CD4-positive, alpha-beta memory T cell (primary cell): ENCODE measurements at places on chromosomes 13 and 19. TPM values are rescaled to one million over a fixed set of nuclear protein-coding genes. Genes with fewer than 3 reads are reported as not detected.
A peak's percentile ranks its signal among the peaks of the same experiment; 100 is the strongest.

DNA sequence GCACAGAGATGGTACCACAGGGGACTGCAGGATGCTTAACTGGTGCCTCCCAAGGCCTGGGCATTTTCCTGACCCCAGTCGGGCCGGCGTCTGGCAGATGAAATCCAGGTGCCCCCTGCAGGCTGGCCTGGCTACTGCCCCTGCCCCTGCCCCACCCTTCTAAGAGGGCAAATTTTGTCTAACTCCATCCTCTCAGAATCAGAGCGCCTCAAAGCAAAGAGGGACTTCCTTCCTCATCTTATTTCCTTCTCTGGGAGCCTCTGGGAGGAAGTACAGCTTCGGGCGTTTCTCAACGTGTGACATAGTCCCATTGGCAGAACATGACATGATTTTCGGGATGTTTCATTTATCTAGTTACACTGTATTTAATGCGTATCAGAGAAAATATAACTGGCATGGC, 2.7 kb downstream of the PRKACA start:
- H3K27ac ChIP-seq: no peak overlapping the region
- H3K36me3 ChIP-seq: no peaks in the 10 kb centered on the region
- H3K4me1 ChIP-seq: peaks cover 50% of the 10 kb centered on the region
- peak; percentile 31 for DNase-seq

GRCh38 chr13:57740719-57741118, 109.2 kb downstream of the PCDH17 start:
- H3K4me3 ChIP-seq: no peak overlapping the region
- DNase-seq: no peak
- no peak overlapping the region for H3K27ac ChIP-seq
- H3K4me1 ChIP-seq: no peaks in the 10 kb centered on the region
- no peaks in the 10 kb centered on the region for H3K36me3 ChIP-seq

DNA sequence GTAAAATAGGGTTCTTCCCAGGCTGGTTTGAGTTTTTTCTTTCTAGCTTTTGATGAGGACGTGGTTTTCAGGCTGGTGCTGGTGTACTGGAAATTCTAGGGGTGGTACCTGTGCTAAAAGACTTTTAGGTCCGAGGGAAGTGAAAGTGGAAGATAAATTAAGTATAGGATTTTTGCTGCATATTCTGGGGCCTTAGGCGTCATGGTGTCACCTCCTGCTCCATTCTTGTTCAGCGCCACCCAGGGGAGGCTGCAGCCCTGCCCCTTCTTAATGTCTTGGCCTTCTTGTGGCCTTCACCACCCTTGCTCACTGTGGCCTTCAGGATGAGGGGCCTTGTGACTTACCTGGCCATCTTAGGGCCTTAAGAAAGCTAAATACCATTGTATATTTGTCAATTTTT, 12.4 kb downstream of the ZNF552 start:
- H3K27ac ChIP-seq: no peak overlapping the region
- no peaks in the 10 kb centered on the region for H3K27me3 ChIP-seq
- H3K4me3 ChIP-seq: no peak overlapping the region
- no peak for DNase-seq
- no peaks in the 10 kb centered on the region for H3K4me1 ChIP-seq

GRCh38 chr13:66343224-66343828, 886.8 kb downstream of the PCDH9 start:
- no peaks in the 10 kb centered on the region for H3K36me3 ChIP-seq
- H3K4me3 ChIP-seq: no peak overlapping the region
- H3K4me1 ChIP-seq: no peaks in the 10 kb centered on the region
- H3K27ac ChIP-seq: no peak overlapping the region
- DNase-seq: no peak

- H3K4me3 ChIP-seq: no peak overlapping the region
- no peaks in the 10 kb centered on the region for H3K36me3 ChIP-seq
- H3K27ac ChIP-seq: no peak overlapping the region
- no peak for DNase-seq
- H3K4me1 ChIP-seq: no peaks in the 10 kb centered on the region
These were observed 184.7 kb downstream of the OXGR1 start for GRCh38 chr13:96809366-96810096.

DNA sequence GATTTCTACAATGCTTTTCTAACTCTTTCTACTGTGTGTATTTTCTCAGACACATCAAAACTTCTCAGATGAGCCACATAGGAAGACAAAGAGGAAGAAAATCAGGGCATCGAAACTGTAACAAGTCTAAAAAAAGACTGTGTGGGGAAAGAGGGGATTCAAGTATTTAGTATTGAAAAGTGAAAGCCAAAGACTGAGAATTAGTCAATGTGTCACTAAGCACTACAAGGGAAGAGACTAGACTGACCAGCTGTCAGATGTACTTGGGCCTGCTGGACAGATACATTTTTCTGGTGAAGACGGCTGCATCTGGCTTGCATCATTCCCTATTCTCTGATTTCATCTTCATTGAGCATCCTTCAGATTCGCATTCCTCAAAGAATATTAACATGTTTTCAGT, 25.4 kb downstream of the COMMD6 start:
- no peak overlapping the region for H3K27ac ChIP-seq
- no peaks in the 10 kb centered on the region for H3K36me3 ChIP-seq
- no peaks in the 10 kb centered on the region for H3K4me1 ChIP-seq
- no peak overlapping the region for H3K4me3 ChIP-seq

DNA sequence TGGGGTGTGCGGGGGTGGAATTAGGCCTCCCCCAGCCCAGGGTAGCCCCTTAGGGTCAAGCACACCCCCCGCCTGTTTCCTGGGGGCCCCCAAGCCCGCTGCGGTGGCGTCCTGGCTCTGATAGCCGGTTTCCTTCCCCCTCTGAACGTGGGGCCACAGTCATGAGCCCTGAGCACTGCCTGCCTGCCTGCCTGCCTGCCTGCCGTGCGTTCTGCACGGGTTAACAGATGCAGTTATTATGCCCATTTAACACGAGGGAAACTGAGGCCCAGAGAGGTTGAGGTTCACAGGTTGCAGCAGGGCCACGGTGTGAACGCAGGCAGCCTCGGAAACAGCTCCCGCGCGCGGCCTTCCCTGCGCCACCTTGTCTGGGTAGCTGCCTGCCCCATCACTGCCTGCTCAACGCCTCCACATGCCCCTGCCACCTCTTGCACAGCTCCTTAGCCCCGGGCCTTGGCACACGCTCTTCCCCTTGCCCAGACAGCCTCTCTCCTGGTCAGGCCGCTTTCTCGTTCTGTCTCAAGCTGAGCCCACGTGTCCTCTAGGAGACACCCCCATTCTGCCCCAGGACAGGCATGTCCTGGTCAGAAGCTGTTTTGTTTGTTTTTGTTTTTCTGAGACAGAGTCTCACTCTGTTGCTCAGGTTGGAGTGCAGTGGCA, 1.2 kb upstream of the GAMT start:
- H3K27me3 ChIP-seq: no peaks in the 10 kb centered on the region
- peaks cover 22% of the 10 kb centered on the region for H3K4me1 ChIP-seq
- H3K27ac ChIP-seq: no peak overlapping the region
- no peaks in the 10 kb centered on the region for H3K36me3 ChIP-seq
- H3K4me3 ChIP-seq: no peak overlapping the region

GRCh38 chr13:81771951-81772350, 1431.0 kb upstream of the SPRY2 start:
- H3K4me1 ChIP-seq: no peaks in the 10 kb centered on the region
- H3K4me3 ChIP-seq: no peak overlapping the region
- H3K36me3 ChIP-seq: no peaks in the 10 kb centered on the region
- DNase-seq: no peak

- peaks cover 12% of the 10 kb centered on the region for H3K4me1 ChIP-seq
- no peak for DNase-seq
- H3K27ac ChIP-seq: no peak within 1 kb of the TSS
These were observed at the start of gene TNFSF11 for GRCh38 chr13:42574011-42574410. TNFSF11 (plus strand) TSS chr13:42574152; CDS start chr13:42574304, 152 bp downstream.

The ETV2 gene
- total RNA-seq: not detected

DNA sequence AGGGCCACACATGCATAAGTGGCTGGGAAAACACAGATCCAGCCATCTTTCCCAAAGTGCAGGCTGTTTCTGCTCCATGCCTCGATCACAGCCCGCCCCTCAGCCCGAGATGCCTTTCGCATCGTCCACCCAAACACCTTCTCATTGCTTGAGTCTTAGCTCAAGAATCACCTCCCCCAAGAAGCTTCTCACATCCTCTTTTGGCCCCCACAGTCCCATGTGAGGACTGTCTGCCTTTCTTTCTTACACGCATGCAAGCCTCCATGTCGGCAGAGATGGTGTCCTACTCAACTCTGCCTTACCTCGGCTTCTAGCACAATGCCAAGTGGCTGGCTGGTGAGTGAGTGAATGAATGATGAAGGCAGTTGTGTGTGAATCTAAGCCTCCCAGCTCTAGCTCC, 18.1 kb upstream of the GSX1 start:
- no peak overlapping the region for H3K4me3 ChIP-seq
- DNase-seq: no peak
- H3K27me3 ChIP-seq: no peaks in the 10 kb centered on the region
- H3K27ac ChIP-seq: no peak overlapping the region
- H3K36me3 ChIP-seq: no peaks in the 10 kb centered on the region

DNA sequence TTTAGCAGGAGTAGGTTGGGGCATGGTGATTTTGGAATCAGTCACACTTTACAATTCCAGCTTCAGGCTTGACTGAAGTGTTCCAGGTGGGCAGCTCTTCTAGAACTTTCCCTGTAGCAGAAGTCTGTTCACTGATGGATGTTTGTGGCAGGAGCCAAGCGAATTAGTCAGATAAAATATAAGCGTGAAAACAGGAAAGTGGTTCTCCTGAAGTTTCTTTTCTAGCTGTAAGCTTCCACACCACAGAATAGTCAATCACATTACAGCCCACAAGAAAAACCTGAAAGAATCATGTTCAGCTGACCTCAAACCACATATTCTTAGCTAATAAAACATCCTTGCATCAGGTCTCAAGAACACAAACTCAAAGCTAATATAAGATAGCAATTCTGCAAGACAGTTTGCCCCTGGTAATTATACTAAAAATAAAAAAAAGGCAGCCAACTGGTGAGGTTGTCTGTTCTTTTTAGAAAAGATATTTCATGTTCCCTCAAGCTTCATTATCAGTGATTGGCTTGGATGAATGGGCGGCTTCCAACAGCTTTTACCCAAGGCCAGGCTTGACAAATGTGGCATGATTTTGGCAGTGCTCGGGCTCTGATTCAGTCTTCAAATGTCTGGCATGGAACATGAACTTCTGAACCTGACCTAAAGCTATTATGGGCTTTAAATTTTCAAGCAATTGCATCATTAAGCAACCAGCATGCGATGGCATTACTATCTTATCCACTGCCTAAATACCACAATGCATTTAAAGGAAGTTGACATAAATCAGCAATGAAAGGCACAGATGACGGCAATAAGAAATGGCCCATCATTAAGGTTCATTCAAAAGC, 136.8 kb downstream of the DCLK1 start:
- no peaks in the 10 kb centered on the region for H3K4me1 ChIP-seq
- DNase-seq: no peak
- no peaks in the 10 kb centered on the region for H3K36me3 ChIP-seq
- no peaks in the 10 kb centered on the region for H3K27me3 ChIP-seq

DNA sequence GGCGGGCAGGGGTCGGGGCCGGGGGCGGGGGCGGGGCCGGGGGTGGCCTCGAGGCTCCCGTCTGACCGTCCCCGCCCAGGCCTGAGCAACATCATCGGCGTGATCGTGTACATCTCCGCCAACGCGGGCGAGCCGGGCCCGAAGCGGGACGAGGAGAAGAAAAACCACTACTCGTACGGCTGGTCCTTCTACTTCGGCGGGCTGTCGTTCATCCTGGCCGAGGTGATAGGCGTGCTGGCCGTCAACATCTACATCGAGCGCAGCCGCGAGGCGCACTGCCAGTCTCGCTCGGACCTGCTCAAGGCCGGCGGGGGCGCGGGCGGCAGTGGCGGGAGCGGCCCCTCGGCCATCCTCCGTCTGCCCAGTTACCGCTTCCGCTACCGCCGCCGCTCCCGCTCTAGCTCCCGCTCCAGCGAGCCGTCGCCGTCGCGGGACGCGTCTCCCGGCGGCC, 9.4 kb upstream of the CACNG6 start:
- DNase-seq: no peak
- no peak overlapping the region for H3K4me3 ChIP-seq
- H3K27ac ChIP-seq: no peak overlapping the region
- no peaks in the 10 kb centered on the region for H3K36me3 ChIP-seq
- H3K4me1 ChIP-seq: peaks cover 27% of the 10 kb centered on the region

GRCh38 chr13:21402586-21403307, 56.4 kb downstream of the ZDHHC20 start:
- H3K27me3 ChIP-seq: no peaks in the 10 kb centered on the region
- no peak for DNase-seq
- H3K4me3 ChIP-seq: no peak overlapping the region
- no peaks in the 10 kb centered on the region for H3K36me3 ChIP-seq
- no peak overlapping the region for H3K27ac ChIP-seq

GRCh38 chr19:14333101-14333871, 48.0 kb upstream of the ADGRE5 start:
- DNase-seq: no peak
- no peak overlapping the region for H3K4me3 ChIP-seq
- H3K27ac ChIP-seq: no peak overlapping the region
- H3K36me3 ChIP-seq: no peaks in the 10 kb centered on the region

- H3K4me1 ChIP-seq: peaks cover 8% of the 10 kb centered on the region
- peaks cover under 1% of the 10 kb centered on the region for H3K27me3 ChIP-seq
- H3K36me3 ChIP-seq: no peaks in the 10 kb centered on the region
- H3K4me3 ChIP-seq: no peak overlapping the region
- no peak for DNase-seq
- H3K27ac ChIP-seq: no peak overlapping the region
These were observed 4.5 kb upstream of the CADM4 start for GRCh38 chr19:43644181-43644580.

- H3K27ac ChIP-seq: no peak overlapping the region
- no peaks in the 10 kb centered on the region for H3K27me3 ChIP-seq
- no peaks in the 10 kb centered on the region for H3K4me1 ChIP-seq
- DNase-seq: no peak
- H3K36me3 ChIP-seq: no peaks in the 10 kb centered on the region
- no peak overlapping the region for H3K4me3 ChIP-seq
These were observed 65.2 kb downstream of the SOX1 start for GRCh38 chr13:112132142-112132541.

DNA sequence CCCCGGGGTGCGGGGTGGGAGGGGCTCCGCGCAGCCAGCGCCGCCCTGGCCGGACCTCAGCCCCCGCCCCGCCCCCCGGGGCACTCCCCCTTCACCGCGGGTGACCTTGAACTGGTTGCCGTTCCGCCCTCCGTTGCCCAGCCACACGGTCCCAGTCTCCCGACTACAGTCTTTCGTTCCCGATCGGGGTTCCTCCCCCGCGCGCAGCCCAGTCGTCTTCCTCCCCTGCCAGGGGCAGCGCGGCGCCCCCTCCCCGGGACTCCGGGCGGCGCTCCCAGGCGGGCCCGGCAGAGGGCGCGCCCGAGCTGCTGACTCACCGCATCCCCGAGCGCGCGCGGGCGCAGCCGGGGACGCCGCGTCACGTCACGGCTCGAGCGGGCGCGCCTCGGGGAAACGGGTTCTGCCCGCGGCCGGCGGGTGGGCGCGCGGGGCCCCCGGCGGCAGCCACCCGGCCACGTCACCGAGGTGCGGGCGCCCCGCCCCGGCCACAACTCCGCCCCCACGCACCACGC, 459 bp downstream of the MIDN start:
- H3K4me3 ChIP-seq: peak overlapping the region; percentile 77
- no peaks in the 10 kb centered on the region for H3K27me3 ChIP-seq
- peak overlapping the region; percentile 92 for H3K27ac ChIP-seq

The VSIG10L gene
- total RNA-seq: 0.26 TPM

- no peak overlapping the region for H3K27ac ChIP-seq
- H3K4me1 ChIP-seq: no peaks in the 10 kb centered on the region
- no peak for DNase-seq
- no peaks in the 10 kb centered on the region for H3K27me3 ChIP-seq
These were observed 532.4 kb upstream of the SGCG start for GRCh38 chr13:22648320-22648801.

GRCh38 chr19:8526345-8527091, 12.6 kb upstream of the ZNF414 start:
- H3K36me3 ChIP-seq: peaks cover 64% of the 10 kb centered on the region
- H3K4me3 ChIP-seq: no peak overlapping the region
- no peaks in the 10 kb centered on the region for H3K27me3 ChIP-seq
- DNase-seq: no peak
